ENCODE measurements at places on chromosomes 13 and 19.

DNA sequence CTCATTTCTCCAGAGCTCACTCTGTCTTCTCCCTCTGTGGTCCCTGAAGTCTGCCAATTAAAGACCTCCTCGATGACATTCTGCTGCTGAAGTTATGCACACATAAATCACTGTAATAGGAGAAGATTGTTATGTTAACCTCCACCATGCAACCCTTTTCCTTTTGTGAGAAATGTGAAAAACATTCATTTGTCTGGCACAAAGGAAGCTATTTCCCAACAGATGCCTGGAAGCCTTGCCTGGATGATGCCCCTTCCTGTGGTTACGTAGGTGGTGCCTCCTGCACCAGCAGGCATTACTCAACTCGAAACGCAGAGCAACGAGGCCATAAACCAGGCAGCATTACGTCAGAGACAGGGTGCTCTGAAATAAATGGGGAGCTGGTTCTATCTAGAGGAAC is 327.4 kb upstream of the ZNF507 start:
- DNase-seq = no peak

- DNase-seq = no peak
Observed at GRCh38 chr19:48926909-48927308, 6.6 kb upstream of the DHDH start.

DNA sequence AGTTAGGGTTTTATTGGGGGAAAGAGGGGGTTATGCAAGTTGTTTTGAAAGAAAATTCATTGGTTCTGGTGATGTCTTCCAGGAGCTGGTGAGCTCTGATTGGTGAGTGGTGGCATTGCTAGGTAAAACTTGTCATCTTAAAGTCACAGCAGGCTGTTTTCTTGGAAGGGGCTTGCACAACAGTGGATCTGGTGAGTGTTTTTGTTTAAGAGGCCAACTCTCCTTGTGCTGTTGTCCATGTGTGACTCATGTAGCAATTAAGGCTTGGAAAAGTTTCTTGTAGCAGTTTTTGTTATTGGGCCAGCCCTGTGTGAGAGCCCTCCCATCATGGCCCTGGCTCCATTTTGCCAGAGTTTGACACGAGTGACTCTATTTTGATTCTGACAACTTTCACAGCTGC is 109.4 kb downstream of the RFC3 start:
- DNase-seq = no peak

- DNase-seq = no peak
Observed at GRCh38 chr13:19817510-19818158, 34.9 kb upstream of the PSPC1 start.

GRCh38 chr13:34803756-34804155 is 138.3 kb upstream of the NBEA start:
- DNase-seq = no peak

GRCh38 chr13:28528388-28528787 is 33.5 kb upstream of the FLT1 start:
- no peak for DNase-seq

DNA sequence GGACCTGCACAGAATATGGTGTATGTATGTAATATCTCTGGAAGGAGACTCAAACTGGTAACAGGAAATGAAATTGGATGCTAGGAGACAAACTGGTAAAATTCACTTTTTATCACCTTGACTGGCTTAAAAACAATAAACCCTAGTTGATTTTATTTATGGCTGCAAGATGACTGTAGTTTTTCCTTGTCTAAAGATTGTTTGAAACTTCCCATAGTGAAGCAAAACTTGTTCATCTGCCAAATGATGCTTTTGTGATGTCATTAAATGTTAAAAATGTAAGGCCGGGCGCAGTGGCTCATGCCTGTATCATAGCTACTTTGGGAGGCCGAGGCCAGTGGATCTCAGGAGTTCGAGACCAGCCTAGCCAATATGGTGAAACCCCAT is 2.5 kb upstream of the ECH1 start:
- DNase-seq = no peak

DNA sequence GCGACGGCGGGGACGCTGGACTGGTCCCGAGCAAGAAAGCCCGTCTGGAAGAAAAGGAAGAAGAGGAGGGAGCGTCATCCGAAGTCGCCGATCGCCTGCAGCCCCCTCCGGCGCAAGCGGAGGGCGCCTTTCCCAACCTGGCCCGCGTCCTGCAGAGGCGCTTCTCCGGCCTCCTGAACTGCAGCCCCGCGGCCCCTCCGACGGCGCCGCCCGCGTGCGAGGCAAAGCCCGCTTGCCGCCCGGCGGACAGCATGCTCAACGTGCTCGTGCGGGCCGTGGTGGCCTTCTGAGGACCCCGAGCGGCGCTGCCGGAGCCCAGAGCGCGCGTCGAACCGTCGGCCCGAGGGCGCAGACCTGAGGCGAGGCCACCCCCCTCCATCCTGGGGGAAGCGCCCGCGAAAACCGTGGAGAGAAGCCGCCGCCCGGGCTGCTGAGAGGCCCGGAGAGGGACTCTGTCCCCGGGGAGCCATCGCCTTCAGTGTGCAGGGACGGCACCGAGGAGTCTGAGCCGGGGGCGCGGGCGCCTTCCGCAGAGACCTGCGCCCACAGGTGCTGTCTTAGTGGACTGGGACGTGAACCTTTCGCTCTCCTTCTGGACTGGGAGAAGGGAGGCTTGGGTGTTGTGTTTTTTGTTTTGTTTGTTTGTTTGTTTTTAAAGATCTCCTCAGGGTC is 3.5 kb downstream of the IER2 start:
- DNase-seq = no peak

DNA sequence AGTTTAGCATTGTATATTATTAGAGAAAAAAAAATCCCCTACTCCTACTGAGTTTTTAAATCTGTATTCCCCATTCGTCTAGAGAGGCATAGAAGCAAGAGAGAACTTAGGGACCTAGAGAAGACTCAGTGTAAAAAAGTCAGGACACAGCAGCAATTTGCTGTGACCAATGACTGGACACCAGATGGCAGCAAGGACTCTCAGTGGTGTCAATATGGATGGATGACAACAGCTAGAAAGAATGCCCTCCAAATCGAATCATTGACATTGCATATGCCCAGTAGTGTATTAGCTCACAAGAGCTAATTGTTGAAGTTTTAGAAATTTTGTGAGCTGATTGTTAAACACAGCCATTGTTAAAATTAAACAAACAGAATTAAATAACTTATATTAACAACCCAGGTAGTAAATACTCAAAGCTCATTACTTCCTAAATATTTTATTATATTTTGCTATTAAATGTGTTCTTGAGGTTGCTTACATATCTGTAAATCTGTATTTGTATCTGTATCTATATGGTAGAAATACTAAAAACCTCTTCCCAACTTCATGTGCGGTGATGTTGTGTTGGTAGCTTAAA is 43.9 kb downstream of the SIAH3 start:
- peak; percentile 50 for DNase-seq

GRCh38 chr19:21900401-21900800 is 64.4 kb upstream of the ZNF43 start:
- no peak for DNase-seq

DNA sequence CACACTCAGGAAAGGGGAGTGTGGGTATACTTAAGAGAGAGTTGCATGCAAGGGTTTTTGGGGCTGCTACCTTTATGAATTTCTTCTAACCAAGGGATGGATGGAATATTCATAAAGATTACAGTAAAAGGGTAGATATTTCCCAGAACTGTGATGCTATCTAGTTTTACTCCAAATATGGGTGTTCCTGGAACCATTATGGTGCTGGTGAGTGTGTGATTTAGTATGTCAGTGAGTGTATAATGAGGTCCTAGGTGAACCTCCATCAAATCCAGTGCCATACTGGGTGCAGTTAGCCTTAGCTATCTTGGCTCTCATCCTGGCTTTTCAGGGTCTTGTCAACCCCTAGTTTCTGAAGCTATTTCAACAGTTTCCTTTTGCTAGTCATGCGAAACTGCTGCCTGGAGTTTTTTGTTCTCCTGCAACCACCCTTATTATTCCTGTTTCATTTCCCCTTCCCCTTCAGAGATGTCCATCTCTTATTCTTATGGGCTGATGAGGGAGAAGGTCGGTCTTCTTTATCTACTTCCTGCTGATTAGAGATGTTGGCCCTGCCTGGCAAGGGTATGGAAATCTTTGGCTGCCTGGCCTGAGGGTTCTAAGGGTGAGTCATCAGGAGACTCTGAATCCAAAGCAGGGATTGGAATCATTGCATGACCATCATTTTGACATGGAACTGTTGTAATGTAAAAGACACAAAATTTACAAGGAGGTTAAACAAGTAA is 202.3 kb downstream of the NBEA start:
- DNase-seq = no peak

DNA sequence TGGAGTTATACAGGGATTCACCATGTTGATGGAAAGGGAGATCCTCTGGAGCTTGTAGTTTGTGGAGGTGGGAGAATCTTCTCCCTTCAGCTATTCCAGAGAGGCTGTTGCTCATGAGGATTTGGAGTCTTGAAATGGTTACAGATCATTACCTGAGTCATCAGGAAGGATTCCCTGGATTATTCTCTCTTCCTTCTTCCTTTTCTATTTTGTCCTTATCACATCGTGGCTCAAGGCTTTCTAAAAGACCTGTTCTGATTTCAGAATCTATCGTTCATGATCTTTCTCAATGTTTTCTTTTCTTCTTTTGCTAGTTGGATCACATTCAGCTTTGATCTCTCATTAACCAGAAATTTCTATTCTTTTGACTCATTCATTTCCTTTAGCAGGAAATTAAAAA is 196.0 kb downstream of the KLF5 start:
- DNase-seq = no peak

DNA sequence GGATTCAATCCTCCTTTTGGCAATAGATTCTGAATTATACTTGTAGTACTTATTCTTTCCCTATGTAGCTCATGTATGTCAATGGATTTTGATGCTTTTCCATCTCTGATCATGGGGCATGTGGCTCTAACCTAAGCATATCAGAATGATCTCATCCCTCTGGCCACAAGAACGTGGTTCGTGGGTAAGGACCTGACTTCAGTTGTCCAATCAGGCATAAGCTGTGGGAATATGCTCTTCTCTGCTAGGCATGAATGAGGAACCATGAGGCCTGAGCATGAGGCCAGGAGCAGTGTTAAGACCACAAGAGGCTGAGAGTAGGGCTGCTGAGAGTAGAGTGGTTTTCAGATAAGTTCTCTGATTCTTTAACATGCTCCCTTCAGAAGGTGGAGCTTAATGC is 292.4 kb upstream of the TSHZ3 start:
- no peak for DNase-seq

DNA sequence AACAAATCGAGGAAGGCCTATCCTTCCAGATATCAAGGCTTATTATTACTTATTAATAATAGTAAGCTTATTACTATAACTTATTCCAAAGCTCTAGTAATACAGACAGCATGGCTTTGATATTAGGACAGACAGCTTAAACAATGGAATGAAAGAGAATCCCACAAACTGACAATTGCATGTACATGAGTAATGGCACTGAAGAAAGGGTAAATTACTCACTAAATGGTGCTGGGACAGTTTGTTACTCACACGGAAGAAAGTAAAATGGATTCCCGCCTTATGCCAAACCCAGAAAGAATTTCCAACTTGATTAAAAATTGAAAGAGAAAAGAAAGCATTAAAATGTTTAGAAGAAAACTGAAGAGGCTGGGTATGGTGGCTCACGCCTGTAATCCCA is 60.3 kb downstream of the MIPEP start:
- no peak for DNase-seq

- no peak for DNase-seq
Observed at GRCh38 chr13:53447456-53447855, 418.8 kb downstream of the OLFM4 start.

DNA sequence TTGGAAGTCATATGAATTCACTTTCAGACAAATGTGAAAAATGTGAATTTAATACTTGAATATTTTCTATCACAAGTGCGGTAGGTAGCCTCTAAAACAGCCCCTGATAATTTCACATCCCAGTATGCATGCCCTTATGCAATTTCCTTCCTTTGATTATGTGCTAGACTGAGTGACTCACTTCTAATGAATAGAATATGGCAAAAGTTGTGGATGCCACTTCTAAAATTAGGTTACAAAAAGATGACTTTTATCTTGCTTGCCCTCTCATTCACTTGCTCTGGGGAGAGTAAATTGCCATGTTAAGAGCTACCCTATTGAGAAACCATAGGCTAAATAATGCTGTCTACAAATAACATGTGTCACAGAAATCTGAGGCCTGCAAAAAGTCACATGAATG is 402.5 kb upstream of the PCDH9 start:
- DNase-seq = no peak

- no peak for DNase-seq
Observed at GRCh38 chr13:48580185-48580803, 47.4 kb upstream of the RCBTB2 start.

- no peak for DNase-seq
Observed at GRCh38 chr13:61410266-61410665, 5.4 kb downstream of the PCDH20 start.

GRCh38 chr13:60329221-60329923 is 67.6 kb upstream of the TDRD3 start:
- DNase-seq = peak; percentile 62

GRCh38 chr13:92158346-92158745 is 759.9 kb downstream of the GPC5 start:
- DNase-seq = no peak

GRCh38 chr13:40993987-40994386 is 25.1 kb downstream of the ELF1 start:
- peak; percentile 83 for DNase-seq

DNA sequence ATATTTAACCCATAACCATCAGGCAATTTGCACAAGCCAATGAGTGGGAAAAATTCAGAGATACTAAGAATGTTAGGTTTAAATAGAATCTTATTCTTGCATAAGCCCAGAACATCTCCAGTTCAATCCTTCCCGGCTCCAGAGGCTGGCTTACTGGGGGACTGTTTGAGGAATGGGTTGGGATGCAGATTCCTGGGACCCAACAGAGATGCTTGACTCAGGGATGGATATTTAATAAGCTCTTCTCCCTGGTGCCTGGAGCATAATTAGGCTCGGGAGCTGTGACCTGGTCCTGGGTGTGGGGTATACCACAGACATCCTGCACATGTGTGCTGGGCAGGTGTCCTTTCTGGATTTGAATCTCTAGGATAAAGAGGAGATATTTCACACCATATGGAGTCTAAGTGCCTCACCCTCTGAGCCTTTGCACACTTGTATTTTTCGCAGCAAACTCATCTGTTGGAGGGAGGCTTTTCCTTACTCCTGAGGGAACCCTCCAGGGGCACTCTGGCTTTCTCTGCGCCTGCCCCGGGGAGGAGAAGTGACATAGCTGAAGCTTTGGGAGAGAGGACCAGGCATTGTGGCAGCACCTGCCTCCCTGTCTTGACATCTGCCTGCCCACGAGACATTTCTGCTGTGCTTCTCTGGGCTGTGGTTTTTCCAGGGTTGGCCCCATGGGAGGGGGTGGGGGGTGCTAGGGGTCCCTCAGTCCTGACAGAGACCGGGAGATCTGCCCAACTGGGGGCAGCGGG is 36.1 kb upstream of the ANKRD10 start:
- no peak for DNase-seq

DNA sequence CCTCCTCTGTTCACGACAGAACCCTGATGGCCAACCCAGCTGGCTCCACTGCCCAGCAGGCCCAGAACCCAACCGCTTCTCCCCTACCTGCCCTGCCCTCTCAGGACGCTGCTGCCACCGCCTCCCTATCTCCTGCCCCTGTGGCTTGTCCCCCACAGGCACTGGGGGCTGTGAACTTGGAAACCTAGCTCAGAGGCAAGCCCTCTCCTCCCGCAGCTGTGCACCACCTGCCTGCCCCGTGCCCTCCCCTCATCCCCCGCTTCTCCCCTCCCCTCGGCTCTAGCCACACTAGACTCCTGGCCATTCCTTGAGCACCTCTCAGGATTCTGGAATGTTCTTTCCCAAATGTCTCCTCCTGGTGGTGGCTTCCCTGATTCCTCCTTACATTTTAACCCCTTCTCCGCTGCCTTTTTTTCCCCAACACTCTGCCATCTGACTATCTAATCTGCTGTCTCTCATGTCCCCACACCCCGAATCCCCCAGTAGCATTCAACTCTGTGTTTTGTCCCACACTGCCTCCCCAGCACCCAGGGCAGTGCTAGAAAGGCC is 6.7 kb downstream of the NANOS3 start:
- peak; percentile 46 for DNase-seq

Data from T47D (cell line).